DMS 273 treated with DMSO at 0.1 percent for 48 hours (cell line): ENCODE measurements at places on chromosomes 7 and 10.

GRCh38 chr10:17144757-17145156 is 15.1 kb upstream of the CUBN start:
- DNase-seq, result no peak

DNA sequence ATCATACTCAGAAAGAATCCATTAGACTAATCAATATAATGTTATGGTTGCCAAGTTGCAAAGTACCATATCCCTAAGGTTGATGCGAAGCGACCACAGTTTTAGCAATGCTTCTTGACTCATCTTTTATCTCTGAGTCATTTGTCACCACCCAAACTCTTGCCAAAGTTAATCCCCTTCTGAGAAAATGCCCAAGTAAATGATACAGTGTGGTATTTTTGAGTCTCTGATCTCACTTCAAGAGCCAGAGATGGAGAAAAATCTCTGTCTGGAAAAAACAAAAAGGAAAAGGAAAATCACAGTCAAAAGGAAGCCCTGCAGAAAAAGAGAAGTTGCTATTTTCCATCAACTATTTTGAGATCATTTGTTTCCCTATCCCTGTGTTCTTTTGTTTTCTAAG is 26.7 kb upstream of the OTUD1 start:
- DNase-seq, result no peak

- DNase-seq, result no peak
Measured at GRCh38 chr10:110357252-110357780, 52.6 kb upstream of the SMNDC1 start.

- DNase-seq, result no peak
Measured at GRCh38 chr7:27697861-27698430, 35.3 kb upstream of the HIBADH start.

- no peak for DNase-seq
Measured at GRCh38 chr7:123916240-123916724, 8.8 kb upstream of the SPAM1 start.
